ENCODE measurements at places on chromosomes 7 and 10.

DNA sequence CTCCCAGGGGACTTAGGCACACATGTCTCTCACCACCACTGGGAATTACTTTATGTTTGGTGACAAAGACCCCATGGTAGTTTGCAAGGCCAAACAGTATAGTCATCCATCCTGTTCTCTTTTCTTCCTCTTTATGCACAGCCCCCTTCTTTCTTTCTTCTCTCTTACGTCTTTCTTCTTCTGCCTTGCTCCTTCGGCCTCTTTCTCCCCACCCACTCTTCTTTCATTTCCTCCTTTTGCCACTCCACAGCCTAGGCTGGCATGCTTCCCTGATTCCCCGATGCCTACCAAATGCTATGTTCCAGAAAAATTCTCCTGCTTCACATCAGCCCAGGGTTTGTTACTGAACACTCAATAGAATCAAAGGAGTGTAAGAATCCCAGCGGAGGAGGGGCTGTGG is 62.4 kb upstream of the MKLN1 start:
- no peak for DNase-seq

DNA sequence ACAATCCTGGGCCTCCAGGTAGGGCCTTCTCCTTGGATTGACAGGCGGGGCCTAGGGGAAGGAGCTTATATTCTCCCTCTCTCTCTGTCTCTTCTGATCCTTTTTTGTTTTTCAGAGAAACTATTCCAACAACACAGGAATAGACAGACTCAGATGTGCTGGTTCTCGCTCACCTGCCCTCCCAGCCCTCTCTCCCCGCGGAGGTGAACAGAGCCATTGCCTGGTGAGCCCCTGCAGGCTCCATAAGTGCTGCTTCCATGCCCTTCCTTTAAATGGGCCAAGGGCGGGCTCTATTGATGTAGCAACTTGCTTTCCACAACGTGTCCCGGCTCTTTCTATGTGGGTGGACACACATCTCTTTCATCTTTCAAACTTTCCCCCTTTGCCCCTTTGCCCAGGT is 47.2 kb upstream of the IGFBP3 start:
- DNase-seq: no peak

- no peak for DNase-seq
These were observed 134.6 kb upstream of the FGFR2 start for GRCh38 chr10:121732656-121733445.

DNA sequence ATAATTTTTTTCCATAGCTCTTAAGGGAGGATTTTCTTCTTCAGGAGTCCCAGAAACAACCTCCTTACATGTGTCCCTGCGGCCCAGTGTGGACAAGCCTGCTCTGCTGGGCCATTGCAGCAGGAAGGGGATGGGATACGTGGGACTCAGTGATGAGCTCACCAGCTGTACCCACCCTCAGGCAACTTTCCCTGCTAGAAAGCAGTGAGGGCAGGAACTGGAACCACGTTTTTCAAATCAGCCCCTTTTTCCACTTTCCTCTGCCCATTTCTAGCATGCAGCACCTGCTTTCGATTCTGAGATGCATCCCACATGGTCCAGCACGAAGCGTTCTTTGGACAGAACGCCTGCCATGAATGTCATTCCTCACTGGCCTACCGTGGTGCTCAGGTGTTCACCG is 232.7 kb downstream of the KLF6 start:
- DNase-seq: no peak

DNA sequence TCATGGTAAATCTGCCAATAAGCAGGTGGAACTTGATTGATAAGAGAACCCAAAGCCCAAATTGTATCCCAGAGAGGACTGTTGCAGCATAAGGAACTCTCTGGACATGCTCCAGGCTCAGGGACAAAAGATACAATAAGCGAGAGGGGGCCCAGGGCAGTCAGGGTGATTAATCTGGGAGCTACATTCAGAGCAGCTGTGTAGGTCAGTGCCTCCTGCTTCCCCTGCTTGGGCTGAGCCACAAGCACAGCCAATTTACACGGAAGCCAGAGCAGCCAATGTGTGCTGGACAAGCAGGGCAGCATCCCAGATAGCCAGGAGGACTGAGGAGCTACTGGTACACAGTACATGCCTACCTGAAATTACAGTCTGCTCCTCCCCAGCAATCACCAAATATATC is 24.2 kb downstream of the MYPN start:
- no peak for DNase-seq

DNA sequence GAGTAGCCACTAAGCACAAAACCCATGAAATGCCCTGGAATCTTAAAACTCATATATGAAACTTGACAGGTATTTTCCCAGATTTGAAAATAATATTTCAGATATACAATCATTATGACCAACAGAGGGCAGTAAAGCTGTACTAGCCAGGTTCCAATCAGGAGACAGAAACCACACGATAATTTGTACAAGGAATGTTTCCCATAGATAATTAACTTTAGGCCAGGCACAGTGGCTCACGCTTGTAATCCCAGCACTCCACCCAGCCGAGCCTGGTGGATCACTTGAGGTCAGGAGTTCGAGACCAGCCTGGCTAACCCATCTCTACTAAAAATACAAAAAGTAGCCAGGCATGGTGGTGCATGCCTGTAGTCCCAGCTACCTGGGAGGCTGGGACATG is 31.0 kb upstream of the NUB1 start:
- peak; percentile 64 for DNase-seq

GRCh38 chr7:107609811-107610261 is 29.8 kb downstream of the BCAP29 start:
- no peak for DNase-seq

DNA sequence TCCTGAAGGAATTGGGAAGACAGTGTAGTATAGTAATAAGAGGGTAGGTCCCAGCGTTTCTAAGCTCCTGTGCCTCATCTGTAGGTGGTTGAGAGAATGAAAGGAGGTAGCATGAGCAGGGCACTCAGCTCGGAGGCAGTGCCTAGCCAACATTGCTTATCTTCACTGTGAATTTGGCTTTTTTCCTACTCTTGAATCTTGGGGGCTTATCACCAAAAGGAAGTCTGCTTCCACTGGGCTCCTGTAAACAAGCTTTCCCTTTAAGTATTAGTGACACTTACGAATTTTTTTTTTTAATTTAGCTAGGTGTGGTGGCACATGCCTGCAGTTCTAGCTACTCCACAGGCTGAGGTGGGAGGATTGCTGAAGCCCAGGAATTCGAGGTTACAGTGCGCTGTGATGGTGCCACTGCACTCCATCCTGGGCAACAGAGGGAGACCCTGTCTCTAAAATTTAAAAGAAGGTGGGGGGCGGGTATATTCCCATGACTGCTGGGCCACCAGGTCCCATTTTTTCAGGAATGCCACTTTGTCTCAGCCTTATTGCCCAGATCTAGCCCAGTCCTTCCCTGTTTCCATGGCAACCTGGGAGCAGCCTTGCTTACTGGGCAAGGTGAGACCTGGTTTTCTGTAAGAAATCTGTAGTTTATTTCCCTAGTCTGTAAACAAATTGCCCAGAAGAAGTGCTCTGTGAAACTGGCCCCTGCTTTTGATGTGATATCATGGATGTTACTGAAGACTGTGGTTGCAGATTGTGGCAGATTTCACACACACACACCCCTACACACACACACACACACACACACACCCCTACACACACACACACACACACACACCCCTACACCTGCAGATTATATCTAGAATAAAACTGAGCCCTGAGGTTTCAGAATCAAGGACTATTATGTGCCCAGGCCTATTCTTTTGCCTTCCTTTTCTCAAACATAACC is 19.4 kb downstream of the OGDH start:
- DNase-seq: no peak

DNA sequence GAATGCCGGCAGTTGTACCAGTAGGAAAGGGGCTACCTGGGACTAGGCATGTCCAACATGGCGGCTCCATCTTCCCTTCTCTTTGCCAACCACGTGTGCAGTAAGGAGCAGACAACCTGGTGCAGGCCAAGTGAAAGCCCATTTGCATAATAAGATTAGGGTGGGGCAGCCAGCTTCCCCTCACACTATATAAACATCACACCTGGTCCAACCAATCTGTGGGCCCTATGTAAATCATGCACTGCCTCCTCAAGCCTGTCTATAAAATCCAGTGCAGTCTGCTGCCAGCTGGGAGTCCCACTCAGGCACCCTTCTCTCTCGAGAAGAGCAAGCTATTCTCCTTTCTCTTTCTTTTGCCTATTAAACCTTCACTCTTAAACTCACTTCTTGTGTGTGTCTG is 429.3 kb downstream of the CALN1 start:
- DNase-seq: no peak

GRCh38 chr7:43244784-43245183 is 132.3 kb downstream of the HECW1 start:
- DNase-seq: no peak

DNA sequence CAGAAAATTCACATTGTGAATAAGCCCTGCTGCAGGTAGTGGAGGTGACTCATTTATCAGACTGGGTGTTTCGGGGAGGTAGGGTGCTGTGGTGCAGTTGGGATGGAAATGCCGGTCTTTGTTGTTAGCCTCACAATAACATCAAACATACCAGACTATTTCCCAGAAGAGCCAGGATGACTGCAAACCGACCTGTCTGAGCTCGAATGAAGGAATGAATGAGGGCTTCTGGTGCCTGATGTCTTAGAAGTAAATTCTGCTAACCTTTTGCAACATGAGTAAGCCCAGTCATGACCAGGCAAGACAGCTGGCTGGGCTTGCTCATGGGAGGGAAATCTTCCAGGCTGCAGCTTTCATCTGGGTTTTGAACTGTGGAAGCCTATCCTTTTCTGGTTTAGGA is 2.4 kb upstream of the VDAC2 start:
- DNase-seq: no peak

GRCh38 chr7:149422914-149423301 is 38.0 kb downstream of the ZNF777 start:
- no peak for DNase-seq

- DNase-seq: no peak
These were observed 199.9 kb upstream of the ZMIZ1 start for GRCh38 chr10:78868861-78869260.

DNA sequence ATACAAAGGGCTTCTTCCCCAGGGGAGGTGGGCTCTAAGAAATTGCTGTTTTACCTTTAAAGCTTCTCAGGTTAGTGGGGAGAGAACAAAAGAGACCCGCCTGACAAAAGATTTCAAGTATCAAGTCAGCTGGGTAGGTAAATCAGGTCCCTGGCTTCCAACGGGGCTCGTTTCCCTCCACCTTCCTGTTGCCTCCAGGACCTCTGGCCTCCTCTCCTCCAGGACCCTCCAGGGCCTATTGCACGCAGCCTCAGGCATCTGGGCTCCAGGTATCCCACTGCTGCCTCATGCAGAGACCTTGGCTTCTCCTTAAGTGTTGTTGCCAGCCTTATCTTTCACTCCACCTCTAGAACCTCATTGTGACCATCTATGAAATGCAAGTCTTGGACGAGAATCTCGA is 2.9 kb downstream of the BNIP3 start:
- DNase-seq: no peak

All from KBM-7 (cell line).